ENCODE measurements at places on chromosomes 2 and 18.

- peak; percentile 92 for DNase-seq
Observed at GRCh38 chr2:98909317-98910211, 26.5 kb downstream of the CRACDL start.

GRCh38 chr2:72220170-72220569 is 72.5 kb upstream of the CYP26B1 start:
- DNase-seq: no peak

GRCh38 chr18:23270986-23271680 is 135.8 kb downstream of the CABLES1 start:
- DNase-seq: no peak

GRCh38 chr2:128364441-128364911 is 45.8 kb upstream of the HS6ST1 start:
- DNase-seq: no peak

- no peak for DNase-seq
Observed at GRCh38 chr2:149651229-149651628, 63.7 kb upstream of the MMADHC start.

GRCh38 chr2:50853441-50853840 is 178.5 kb downstream of the NRXN1 start:
- DNase-seq: no peak

Measured in NCI-H510A treated with DMSO at 0.1 percent for 48 hours (cell line).